ENCODE measurements at places on chromosomes 3 and 15. TPM values are rescaled to one million over a fixed set of nuclear protein-coding genes. Genes with fewer than 3 reads are reported as not detected.
A peak's percentile ranks its signal among the peaks of the same experiment; 100 is the strongest.

Gene B4GALT4
- 31.9 TPM for total RNA-seq

Gene WDR49
- total RNA-seq = 0.11 TPM

Gene SAXO2
- total RNA-seq = 3.3 TPM

Gene ARID3B
- 36.7 TPM for total RNA-seq

Gene NR2E3
- total RNA-seq = not detected

Gene ZNF502
- 1.4 TPM for total RNA-seq

Gene CPLX3
- total RNA-seq = not detected

Gene TMCO5A
- total RNA-seq = not detected

Gene THOC7
- 86.1 TPM for total RNA-seq

Gene SV2B
- total RNA-seq = 0.15 TPM

Gene SLC28A1
- total RNA-seq = not detected

Gene DZIP1L
- 0.33 TPM for total RNA-seq

Gene TMEM266
- not detected for total RNA-seq

DNA sequence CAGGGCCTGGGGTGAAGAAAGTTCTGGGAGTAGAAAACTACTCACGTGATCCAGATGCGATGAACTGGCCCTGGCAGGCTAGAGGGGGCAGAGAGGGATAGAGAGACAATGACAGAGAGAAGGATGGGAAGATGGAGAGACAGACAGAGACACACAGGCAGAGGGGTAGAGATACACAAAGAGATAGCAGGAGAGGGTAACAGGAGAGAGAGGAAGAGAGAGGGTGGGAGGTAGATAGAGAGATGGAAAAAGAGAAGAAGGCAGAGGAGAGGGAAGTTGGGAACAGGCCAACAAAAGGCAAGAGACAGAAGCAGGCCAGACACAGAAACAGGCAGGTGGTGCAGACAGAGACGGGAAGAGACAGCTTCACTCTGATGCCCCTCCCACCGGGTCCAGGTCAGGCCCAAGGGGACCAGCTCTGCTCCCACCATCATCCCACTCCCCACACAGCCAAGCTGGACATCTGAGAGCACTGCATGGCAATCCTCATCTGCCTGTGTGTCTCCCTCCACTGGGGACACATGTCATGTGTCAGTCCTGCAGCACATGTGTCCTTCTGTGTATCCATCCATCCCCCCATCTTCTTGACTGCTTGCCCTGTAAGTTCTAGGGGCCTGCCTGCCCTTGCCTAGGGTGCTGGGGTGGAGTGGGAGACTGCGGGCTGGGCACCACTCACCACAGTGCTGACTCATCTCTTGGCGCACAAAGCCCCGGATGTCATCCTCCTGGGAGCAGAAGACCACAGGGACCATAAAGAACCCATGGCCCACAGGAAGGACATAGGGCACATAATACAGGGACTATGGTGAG, 2.2 kb upstream of the UCN2 start:
- DNase-seq = no peak

DNA sequence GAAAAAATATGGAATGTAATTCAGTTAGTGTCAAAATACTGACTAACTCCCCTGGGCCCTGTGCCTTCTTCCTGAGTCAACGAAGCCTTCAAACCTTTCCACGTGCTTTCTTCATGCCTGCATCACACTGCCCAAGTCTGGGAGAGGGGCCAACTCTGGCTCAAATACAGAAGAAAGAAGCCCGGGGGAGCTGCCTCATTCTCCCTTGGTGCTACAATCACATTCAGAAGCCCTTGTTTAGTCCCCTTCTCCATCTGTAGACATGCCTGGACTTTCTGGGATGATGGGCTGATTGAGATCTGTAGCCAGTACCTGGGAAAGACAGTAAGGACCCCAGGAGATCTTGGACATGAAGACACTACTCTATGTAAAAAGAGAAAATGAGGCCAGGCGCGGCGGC, 77.8 kb upstream of the GSK3B start:
- DNase-seq = no peak

DNA sequence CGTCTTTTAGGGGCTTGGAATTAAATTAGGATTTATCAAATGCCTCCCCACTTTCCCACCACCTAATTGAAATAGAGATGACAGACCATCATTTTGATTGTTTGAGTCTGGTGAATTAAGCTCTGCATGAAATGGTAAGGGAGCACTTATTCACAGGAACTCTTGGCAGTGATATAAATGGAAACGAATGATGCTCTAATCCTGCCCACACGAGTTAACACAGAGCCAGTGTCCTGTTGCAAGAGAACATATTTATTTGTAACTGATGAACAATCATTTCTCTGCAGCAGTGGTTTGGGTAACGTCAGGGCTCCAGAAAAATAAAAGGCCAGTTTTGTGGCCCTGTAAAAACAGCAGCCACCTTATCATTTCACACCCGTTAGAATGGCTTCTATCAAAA, 163.3 kb downstream of the FEZF2 start:
- no peak for DNase-seq

DNA sequence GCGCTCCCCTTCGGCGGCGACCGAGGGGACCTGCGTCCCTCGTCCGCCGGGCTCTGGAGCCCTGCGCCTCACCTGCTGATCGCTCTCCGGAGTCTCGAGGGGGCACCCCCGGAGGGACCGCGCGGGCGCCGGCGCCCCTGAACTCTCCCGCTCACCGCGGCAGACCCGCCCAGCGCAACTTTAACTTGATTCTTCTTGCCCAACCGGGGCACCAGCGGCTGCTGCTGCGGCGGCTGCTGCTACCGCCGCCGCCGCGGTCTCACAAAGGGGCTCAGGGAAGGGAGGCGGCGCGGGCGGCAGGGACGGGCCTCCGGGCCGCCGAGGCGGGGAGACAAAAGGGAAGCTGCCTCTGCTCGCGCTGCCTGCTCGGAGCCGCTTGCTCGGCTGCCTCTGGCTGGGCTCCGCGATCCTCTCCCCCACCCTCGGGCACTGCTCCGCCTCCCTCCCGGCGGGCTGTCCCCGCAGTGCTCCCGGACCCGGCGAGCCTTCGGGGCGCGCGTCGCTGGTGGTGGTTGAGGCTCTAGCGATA, at the start of gene PPM1L:
Gene PPM1L (plus strand): TSS at position 456 of the 529 bp plus-strand sequence.
- peak; percentile 65 for DNase-seq

- no peak for DNase-seq
Measured at GRCh38 chr3:70400194-70400593, 87.8 kb upstream of the MDFIC2 start.

GRCh38 chr3:42151596-42152168, 60.5 kb downstream of the TRAK1 start:
- DNase-seq = no peak

GRCh38 chr15:76200083-76200465, 111.2 kb downstream of the ETFA start:
- DNase-seq = no peak

DNA sequence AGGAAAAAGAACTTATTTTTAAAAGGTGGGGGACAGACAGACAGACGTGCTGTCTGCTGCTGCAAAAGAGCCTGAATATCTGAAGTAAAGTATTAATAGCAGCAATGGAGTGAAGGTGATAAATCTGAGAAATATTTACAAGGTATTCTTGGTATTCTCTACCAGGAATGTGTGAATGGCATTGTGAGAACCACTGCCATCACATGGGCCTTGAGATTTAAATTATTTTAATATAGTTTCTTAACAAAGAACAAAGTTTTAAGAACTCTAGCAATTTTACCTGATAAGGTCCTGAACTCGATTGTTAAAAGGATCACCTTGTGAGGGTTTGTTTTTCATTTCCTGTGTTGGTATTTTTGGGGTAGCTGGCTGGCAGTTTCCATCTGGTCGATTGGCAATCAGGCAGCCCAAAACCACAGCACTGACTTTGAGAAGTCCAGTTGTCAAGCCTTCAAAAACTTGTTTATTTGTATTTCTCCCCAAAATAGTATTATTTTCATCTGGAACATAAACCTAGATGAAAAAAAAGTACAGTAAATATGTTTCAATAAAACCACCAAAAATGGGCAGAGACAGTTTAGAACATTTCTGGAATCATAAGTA, 97.3 kb downstream of the ISL2 start:
- no peak for DNase-seq

DNA sequence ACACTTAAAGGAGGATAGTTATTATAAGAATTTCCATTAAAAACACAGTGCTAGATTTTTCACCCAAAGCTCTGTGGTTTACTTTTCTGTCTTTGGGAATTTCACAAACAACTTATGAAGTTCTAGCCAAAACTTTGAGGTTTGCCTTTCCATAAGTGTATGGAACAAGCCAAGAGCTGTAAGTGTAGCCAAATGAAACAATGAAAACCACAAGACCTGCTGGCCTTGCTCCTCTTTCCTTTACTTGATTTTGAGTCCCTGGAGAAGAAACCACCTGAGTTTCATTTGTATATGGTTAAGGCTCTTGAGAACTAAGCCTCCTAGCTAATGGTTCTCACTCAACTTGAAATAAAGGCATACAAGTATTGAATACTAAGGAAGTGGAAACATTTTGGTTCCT, 365.3 kb upstream of the EPHA3 start:
- no peak for DNase-seq

DNA sequence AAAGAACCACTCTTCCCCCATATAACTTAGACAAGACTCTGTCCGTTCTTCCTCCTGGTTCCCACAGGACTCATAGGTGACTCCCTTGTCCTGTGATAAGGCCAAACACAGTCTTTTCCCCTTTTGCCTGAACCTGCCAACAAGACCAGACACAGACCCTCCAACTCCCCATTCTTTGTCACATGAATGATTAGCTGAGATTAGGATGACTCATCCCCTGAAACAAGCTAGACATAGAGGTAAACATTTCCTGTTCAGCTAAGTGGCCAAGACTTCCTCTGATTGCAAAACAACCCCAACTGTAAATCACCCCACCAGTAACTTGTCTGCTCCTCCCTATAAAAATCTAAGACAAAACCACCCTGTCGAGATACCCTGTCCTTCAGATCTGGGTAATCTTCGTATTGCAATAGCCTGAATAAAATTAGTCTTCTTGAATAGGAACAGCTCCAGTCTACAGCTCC, 11.4 kb upstream of the HTR3E start:
- no peak for DNase-seq

GRCh38 chr3:144039661-144040060, 68.0 kb downstream of the DIPK2A start:
- DNase-seq = no peak

DNA sequence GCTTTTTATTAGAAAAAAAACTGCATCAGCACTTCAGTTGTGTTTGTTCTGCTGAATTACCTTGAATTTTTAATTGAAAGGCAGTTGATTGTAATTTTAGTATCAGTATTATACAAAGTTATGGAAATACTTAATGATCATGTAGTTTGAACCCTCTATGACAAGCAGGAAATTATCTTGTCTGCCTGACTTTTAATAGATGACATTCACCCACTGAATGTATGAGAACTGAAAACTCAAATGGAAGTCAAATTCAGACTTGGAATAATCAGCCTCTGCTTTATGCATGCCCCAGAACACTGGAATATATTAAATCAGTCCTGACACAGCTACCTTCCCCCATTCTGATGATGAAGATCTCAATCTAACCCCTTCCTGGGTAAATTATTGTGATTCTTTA, 73.5 kb downstream of the SLC49A4 start:
- DNase-seq = no peak

GRCh38 chr3:125375950-125376679, 990 bp upstream of the ZNF148 start:
- DNase-seq = no peak

DNA sequence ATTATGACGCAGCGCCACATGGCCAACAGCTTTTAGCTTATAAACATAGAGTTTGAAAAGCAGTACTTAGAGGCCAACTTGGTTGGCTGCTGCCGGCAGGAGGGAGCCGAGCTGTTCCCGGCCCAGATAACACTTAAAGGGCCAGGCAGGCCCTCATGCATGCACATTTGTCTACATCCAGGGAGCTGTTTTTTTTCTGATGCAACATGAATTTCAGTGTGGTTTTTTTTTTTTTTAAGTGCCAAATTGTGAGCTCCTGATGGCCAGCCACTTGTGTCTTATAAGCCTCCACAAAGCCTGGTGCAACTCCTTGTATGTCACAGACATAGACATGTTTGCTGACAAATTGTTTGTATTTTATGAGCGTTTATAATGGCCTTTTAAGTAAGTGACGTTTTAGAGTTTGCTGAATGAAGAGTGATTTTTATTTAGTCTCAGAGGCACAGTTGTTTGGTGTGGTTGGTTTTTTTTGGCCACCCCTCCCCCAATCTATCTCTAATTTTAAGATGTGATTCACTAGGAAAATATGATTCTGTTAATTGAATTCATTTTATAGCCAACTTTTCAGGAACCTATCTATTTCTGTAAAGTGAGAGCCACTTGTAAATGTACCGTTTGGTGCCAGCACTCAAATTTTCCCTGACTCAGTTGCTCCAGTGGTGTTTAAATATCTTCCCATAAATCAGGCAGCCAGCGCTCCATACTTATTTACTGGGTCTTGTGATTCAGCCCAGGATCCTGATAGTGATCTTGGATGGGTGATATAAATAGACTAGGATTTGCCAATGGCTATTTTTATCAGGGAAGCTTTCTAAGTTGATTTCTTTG, 134.3 kb downstream of the VGLL4 start:
- no peak for DNase-seq

GRCh38 chr15:101127506-101128076, 124.3 kb downstream of the CHSY1 start:
- peak; percentile 24 for DNase-seq

- peak; percentile 10 for DNase-seq
Measured at GRCh38 chr3:48897460-48898376, 964 bp downstream of the SLC25A20 start.

DNA sequence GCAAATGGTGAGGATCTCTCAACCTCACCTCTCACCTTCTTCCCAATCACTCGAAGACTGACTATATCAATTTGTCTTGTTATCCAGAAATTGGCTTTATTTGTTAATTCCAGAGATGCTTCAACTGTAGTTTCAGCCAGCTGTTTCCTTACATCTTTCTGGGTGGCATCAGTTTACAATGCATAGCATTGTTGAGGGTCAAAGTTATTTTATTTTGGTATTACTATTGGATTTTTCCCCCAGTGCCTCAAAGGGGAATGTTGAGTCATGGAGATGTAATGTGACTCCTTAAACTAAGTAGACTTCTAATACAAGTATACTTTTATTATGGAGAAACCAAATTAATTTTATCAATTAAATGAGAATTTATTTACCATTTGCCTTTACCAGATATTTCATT, 351.6 kb downstream of the TIGIT start:
- DNase-seq = no peak

- DNase-seq = no peak
Measured at GRCh38 chr3:108552267-108553159, 36.7 kb downstream of the CIP2A start.

GRCh38 chr3:136858381-136858780, 3.6 kb upstream of the NCK1 start:
- DNase-seq = no peak

GRCh38 chr3:131393868-131394267, 12.3 kb downstream of the NUDT16 start:
- DNase-seq = no peak

- DNase-seq = no peak
Measured at GRCh38 chr3:176490357-176490756, 706.9 kb downstream of the TBL1XR1 start.

GRCh38 chr3:179608931-179609720, 4.5 kb downstream of the NDUFB5 start:
- no peak for DNase-seq

Data from naive thymus-derived CD4-positive, alpha-beta T cell (primary cell).